Occipital lobe (tissue), 3 donors: ENCODE measurements at places on chromosomes 16 and 17.

GRCh38 chr16:11560701-11561453 lies 25.8 kb downstream of the LITAF start:
- DNase-seq, result no peak

DNA sequence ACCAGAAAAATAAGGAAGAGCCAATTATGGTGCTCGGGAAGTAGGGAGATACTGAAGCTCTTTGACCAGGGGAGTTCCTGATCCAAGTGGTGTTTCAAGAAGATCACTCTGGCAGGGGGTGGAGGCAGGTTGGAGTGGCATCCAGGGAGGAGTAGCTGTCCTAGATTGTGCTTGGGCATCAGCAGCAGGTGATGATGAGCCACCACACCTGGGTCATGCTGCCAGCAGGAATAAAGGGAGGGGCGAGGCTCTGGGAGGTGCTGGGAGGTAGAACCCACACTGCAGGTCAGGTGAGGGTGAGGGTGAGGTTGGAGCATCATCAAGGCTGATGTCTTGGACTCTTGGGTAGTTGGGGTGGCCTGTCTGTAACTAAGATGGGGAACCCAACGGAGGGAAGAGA lies 35.4 kb upstream of the ADGRG1 start:
- DNase-seq, result no peak

DNA sequence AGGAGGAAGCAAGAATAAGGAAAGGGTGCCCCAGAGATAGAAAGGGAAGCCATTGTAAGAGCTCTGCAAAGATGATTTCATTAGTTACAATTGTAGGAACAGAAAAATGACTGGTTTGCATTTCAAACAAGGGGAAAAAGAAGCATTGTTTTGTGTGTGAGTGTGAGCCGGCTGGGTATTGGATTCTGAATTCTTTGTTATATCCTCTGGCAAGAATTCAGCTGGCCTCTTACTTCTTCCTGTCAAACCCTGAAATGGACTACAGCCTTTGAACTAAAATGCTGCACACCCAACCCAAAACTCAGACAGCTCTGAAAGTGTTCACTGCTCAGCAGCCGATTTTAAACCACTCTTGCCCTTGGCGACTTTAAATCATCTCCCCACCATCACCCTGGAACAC lies 461.3 kb downstream of the PMP22 start:
- DNase-seq, result no peak

DNA sequence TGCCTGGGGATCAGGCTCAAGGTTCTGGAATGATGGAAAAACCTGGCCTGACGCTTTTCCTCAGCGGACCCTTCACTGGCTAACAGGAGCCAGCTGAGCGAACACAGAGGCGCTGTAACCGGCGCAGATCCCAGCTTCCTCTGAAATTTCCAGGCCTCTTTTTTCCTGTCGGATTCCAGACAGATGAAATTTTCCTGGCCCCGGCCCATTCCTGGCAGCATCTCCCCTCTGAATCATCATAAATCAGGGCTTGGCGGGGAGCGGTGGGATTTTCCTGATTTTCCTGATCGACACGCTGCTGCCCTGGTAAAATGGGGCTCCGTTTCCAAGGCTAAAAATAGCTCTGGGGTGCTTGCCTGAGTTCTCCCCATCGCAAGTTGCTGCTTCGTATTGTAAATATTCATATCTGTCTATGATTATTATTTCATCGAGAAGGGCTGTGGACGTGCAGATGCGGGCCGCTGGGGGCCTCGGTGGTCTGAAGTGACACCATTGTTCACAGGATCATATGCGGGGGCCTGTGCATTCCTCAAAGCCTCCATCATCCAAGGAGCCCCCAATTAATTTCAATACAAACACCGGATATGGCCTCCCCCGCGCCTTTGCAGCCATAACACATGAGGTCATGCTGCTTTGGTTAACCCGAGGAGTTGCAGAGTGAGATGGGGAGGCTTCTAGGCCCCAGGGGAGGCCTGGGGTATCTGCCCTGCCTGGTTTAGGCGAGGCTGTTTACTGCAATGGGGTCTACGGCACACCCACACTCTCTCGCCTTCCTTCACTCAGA lies 45.8 kb upstream of the ETV4 start:
- DNase-seq, result no peak

GRCh38 chr17:19748807-19749193 lies 702 bp upstream of the ALDH3A1 start:
- no peak for DNase-seq

GRCh38 chr17:12567077-12568053 lies 98.3 kb upstream of the MYOCD start:
- DNase-seq, result no peak
